Stimulated activated CD8-positive, alpha-beta memory T cell treated with anti-CD3 and anti-CD28 coated beads, Interleukin-4, amount 100 ng/mL, for 24 hours (primary cell): ENCODE measurements at places on chromosomes 12 and 14.

DNA sequence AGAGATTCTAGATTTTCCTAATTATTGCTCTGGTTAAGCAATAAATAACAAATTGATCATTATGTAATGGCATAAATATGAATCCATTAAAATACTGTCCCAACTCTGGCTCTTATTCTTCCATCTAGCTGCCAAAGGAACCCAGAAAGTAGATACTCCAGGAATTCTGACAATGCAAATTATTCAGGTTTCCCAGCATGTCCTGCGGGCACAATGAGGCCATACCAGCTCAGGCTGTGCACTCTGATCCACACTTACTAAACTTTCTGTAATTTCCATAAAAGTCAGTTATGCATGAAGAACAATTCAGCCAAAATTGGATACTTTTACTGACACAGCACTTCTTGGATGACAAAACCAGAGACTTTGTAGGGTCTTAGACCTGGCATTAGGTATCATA, 576.3 kb downstream of the KCNH5 start:
- no peak for DNase-seq

DNA sequence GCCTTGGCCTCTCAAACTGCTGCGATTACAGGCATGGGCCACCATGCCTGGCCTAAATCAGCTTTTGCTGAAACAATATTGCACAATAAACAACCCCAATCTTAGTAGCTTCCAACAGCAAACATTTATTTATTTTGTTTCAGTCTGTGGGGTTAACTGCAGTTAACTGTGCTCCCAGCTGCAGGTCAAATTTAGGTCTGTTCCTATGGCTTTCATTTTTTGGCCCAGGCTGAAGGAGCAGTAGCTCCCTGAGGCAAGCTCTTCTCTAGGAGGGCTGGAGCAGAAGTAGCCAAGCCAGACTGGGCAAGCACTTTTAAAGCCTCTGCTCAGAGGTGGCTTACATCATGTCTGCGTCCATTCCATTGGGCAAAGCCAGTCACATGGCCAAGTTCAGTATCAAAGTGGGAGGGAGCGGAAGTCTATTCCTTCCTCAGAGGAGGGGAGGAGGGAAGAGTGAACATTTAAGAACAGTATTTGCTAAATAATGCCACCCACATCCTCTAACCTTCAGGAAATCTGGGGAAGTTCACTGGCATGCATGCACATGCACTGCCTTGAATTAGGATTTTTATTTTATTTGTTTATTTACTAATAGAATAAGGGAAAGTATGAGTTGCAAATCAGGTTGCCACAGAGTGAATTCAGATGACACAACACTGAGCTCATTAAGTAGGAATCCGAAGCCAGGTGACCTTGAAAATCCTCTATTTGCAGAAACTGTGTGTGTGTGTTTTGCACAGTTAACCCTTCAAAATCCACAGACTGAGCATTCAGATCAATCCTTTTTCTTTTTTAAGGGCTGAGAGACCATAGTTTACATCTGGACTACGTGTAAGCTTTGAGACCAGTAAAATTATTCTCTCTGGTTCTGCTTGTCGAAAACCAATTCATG, 122.0 kb upstream of the SEL1L start:
- no peak for DNase-seq

GRCh38 chr12:19856389-19856788, 417.1 kb downstream of the AEBP2 start:
- DNase-seq: no peak

DNA sequence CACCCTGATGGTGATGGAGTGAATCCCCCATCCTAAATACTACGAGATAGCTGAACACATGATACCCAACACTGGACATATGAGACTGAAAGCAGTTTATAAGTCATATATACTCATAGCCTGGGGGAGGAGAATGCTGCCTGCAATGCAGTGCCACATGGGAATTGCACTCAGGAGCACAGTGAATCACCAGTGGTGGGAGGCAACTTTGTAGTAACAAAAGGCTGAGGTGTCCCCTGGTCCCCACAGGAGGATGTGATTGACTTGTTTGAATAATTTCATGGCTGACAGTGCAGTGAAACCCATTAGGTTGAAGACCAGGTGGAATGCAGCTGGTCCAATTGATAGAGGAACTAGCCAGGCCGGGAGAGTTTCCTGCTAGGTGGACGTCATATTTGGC, 20.2 kb downstream of the CCDC38 start:
- no peak for DNase-seq
